ENCODE measurements at places on chromosomes 6 and 20.

GRCh38 chr20:41231136-41231535, 86.4 kb downstream of the ZHX3 start:
- no peak for DNase-seq

- no peak for DNase-seq
Measured at GRCh38 chr6:113276601-113277000, 580.5 kb upstream of the MARCKS start.

GRCh38 chr6:12208190-12208589, 82.0 kb upstream of the EDN1 start:
- no peak for DNase-seq

GRCh38 chr6:131789219-131789618, 18.6 kb upstream of the ENPP1 start:
- no peak for DNase-seq

GRCh38 chr20:32088759-32089158, 20.8 kb upstream of the TM9SF4 start:
- DNase-seq = no peak

GRCh38 chr20:10987651-10988383, 314.0 kb upstream of the JAG1 start:
- no peak for DNase-seq

DNA sequence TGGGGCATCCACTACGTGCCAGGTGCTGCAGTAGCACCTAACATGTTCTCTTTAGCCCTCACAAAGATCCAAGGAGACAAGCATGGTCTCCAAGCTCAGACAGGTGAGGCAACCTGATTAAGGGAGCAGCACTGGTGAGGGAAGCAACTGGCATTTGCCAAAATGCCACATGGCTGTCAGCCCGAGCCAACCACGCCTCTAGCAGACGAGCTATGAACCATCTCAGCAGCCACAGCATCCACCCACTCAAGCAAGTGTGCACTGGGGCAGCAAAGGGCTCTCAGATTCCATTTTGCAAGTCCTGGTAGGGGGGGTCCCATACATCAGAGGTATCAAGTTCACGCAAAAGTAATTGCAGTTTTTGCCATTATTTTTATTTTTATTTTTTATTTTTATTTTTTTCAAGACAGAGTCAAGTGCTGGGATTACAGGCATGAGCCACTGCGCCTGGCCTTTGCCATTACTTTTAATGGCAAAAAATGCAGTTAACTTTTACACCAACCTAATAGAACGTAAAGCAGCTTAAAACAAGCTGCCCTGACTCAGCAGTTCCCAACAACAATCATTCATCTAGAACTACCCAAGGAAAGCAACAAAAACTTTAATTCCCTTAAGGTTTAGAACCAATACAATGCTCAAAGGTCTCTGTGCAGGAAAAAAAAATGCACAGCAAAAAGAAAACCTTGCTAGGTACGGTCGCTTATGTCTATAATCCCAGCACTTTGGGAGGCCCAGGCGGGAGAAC, 36.3 kb upstream of the SPDEF start:
- no peak for DNase-seq

- no peak for DNase-seq
Measured at GRCh38 chr6:120274547-120274946, 925.0 kb upstream of the MAN1A1 start.

DNA sequence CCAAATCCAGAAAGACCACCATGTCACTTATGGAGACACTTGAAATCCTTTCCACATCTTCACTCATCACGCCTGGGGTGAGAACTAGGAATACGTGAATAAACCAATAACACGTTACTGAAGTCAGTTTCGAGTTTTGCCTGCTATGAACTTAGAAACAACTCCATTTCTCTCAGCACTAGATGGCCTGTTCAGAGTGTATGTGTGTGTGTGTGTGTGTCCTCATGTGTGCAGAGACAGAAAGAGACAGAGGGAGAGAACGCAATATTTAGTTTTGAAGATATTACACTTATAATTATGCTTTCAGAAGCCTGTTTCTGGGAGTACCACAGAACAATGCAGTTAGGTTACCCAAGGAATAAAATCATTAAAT, 81.2 kb upstream of the CCN6 start:
- DNase-seq = no peak

DNA sequence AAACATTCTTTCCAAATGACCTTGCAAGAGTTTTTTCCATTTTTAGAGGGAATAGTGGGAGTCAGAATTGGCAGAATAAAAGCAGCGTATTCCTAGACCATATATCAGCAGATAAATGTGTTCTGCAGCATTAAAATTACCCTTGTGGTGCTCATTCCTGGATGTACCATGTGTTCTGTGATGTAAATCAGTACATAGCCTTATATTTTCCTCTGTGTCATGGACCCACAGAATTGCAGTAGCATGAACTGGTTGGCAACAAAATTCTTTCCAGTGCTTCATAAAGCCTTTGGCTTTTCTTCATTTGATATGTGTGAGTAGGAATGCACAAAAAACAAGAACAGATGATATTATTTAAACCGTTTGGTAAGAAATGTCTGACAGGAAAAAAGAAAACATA, 32.5 kb downstream of the ANKEF1 start:
- DNase-seq = no peak

DNA sequence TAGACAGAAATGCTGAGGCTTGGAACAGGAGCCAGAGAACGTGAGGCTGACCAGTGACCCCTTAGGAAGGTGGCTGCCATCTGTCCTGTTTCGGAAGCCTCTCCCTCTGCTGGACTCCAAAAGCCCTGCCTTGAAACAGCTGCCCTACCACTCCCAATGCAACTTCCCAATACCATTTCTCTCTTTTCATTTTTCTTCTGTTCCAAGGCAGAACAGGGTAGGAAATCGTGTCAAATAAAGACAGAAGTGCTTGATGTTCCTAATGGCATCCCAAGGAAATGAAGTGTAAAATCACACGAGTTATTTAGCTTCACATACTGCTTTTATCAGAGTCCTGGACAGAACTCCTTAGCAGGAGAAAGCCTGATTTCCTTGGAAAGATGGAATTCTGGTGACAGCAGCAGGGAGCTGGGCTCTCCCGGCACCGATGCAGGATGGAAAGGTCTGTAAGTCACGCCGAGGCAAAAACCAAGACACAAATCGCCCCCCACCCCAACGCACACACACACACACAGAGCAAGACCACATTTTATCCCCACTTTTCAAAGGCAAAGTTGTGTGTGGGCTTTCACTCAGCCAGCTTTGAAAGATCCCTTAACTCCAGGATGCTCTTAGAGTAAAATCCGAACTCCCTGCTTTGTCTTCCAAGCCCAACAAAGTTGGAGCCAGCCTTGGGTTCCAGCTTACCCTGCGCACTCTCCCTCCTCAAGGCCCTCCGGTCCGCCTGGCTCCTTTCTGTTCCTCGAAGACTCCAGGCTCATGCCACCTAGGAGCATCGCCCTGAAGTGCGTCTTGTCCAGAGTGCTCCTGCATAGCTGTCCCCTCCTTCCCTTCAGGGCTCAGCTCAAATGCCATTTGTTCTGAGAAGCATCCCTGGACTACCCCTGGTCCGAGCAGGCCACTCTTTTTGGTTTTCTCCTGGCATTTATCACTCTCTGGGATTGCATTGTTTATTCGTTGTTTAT, 11.6 kb upstream of the STX16 start:
- no peak for DNase-seq

- no peak for DNase-seq
Measured at GRCh38 chr20:8542110-8542486, 410.0 kb downstream of the PLCB1 start.

DNA sequence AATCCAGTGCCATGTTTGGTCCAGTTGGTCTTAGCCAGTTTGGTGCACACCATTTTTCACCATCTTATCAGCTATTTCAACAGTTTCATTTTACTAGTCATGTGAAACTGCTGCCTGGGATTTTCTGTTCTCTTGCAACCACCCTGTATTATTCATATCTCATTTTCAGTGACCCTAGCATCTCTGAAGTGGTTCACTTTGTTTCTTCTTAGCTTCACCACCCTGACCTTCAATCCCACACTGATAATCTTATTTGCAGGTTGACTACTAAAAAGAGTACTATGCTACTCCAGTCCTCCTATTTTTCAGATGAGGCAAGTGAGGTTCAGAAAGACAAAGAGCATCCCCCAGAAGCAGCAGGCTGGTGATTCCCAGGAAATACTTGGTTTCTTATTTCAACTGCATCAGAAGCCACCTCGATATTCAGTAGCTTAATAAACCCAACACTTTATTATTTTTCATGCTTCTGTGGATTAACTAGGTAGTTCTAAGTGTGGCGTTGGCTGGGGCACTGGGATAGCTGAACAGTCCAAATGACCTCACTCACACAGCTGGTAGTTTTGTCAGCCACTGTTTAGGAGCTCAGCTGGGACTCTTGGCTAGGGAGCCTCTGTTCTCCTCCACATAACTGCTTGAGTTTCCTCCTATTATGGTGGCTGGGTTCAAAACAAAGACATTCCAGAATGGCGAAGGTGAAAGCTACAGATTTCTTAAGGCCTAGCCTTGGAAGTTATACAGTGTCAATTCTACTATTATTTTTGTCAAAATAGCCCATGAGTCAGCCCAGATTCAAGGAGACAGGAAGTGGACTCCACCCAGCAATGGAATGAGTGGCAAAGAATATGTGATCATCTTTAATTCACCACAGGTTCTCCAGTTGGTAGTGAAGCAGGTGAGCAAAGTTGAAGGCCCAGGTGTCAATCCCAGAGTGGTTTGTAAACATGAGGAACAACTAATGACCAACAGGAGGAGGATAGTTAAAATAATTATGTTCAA, 40.6 kb downstream of the BPIFB4 start:
- DNase-seq = no peak

GRCh38 chr20:10581823-10582222, 92.0 kb downstream of the JAG1 start:
- no peak for DNase-seq

DNA sequence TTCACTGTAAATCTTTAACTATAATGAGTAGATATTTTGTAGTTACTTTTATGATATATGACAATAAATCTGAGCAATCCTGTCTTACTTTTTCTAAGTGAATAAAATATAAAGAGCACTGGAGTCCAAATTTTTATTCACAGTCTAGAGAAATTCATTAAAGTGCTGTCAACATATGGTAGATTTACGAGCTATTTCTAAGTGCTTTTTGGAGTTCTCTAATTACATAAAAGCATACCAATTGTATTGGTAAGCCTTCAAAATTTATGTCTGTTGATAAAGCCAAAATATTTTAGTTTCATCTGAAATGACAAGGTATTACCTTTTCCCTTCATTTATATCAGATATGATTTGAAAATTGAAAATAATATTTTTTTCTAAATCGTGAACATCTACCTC, 75.4 kb downstream of the MAN1A1 start:
- no peak for DNase-seq

GRCh38 chr6:115668781-115669180, 391.9 kb downstream of the FRK start:
- no peak for DNase-seq

- no peak for DNase-seq
Measured at GRCh38 chr20:45283551-45284057, 23.0 kb upstream of the RBPJL start.

- no peak for DNase-seq
Measured at GRCh38 chr6:157169226-157169625, 154.1 kb downstream of the TMEM242 start.

DNA sequence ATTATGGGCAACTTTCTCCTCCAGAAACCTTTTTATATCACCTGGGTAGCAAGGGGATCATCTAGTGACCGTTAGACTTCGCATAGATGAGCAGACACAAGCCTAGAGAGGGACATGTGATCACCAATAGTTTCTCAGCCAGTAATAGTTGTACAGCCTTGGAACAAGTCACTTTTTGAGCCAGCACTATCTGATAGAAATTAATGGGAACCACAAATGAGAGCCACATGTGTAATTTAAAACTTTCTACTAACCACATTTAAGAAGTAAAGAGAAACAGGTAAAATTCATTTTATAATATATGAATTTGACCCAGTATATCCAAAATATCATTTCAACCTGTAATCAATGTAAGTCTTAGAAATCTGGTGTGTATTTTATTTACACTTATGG, 592 bp upstream of the CTNNBL1 start:
- no peak for DNase-seq

DNA sequence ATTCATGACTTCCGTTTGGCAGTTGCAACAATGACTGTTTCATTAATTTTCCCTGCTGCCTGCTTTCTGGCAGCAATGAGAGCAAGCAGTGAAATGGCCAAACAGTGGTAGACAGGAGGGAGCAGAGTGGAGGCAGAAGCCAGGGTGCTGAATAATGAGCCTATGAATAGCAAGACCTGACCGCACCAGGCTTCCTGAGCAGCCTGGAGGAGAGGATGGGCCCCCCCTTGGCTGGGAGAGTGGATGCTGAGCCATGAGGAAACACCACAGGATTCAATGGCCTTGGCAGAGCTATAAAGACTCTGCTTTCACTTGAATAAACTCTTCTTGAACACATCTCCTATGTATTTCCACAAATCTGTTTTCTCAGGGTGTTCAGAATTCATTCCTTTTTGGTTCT, 68.1 kb upstream of the SNRPB2 start:
- no peak for DNase-seq

DNA sequence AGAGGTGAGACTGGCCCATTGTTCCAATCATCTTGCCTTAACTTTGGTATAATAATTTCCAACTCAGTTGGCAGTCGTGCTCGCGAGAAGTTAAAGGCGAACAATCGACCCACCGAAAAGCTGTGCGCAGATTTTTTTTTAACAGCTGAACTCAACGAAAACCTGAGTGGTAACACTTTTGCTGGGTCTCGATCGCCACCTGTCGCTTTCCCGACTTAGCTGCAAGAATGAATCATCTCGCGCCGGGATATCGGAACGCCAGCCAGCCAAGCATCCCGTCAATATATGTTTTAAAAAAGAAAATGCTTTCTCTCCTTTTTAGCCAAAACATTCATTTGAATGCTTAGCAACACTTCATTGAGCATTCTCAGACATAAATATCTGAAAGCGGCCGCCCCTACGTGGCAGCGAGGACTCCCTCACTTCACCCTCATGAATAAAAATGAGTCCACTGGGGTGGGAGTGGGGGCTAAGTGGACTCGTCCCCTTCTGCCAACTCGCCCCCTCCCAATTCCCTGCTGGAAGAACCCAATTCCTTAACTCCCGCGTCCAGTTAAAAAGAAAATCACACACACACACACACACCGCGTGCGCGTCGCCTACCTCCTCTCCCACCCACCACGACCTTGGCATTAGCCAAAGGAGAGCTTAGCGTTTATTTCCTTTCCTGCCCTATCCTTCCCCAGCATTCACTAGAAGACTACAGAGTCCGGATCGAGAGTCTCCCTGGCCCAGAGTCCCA, 1.5 kb downstream of the COL12A1 start:
- DNase-seq = no peak

- no peak for DNase-seq
Measured at GRCh38 chr6:52303178-52303577, 18.6 kb upstream of the MCM3 start.

GRCh38 chr20:58308680-58309527, 611 bp upstream of the RAB22A start:
- peak; percentile 47 for DNase-seq

DNA sequence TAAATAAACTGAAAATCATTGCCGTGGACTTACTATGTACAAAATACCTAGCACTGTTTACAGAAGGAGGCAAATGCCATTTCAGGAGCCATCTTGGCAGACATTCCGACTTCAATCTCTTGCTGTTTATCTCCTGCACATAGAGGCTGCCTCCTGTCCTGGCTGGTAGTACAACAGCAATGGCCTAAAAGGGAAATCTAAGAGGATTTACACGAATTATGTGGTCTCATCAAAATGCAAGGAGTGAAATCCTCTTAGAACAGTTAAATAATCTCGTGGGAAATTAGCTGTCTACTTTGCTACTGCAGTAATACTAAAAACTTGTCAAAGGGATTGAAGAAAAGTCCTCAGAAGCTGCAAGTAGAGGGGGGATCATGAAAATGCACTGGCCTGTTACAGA, 82.2 kb upstream of the SLC2A12 start:
- DNase-seq = no peak
